ENCODE measurements at places on chromosomes 2 and 18. TPM values are rescaled to one million over a fixed set of nuclear protein-coding genes. Genes with fewer than 3 reads are reported as not detected.

DNA sequence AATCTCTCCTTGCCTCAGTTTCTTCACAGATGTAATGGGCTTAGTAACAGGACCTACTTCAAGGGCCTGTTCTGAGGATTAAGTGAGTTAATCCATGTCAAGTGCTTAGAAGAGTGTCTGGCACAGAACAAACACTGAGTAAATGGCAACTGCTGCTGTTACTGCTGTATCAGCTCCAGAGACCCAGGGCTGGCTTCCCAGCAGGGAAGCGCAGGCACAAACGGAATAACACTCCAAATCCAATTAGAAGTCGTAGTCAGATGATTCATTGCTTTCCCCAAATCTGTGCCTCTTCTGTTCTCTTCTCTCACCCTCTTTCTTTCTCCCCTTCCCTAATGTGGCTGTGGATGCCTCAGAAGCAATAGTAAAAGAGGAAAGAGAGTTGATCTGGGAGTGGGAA lies 101.1 kb upstream of the FZD7 start:
- peaks cover 57% of the 10 kb centered on the region for H3K4me1 ChIP-seq
- H3K27ac ChIP-seq = no peak overlapping the region
- H3K27me3 ChIP-seq = peaks cover 7% of the 10 kb centered on the region
- no peak overlapping the region for H3K4me3 ChIP-seq
- DNase-seq = no peak

Gene ATP6V1B1
- total RNA-seq = 8.6 TPM

DNA sequence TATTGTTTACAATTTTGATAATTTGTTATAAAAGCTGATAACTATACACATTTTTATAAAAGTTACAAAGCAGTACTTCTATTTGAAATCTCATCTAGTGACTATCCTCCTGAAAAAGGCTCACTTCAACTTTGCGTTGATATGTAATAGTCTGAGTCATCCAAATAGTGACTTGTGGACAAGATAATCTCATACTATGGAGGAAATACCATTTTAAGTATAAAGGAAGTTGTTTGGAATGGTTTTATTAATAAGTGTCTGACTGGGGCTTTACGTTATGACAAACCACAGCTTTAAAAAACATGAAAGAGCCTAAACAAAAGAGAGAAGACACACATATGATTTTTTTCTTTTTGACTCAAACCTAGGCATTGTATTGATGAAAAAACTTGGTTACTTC lies 272.3 kb upstream of the COL3A1 start:
- no peak overlapping the region for H3K4me3 ChIP-seq
- H3K27ac ChIP-seq = no peak overlapping the region
- DNase-seq = no peak

Gene PARD6G
- 21.8 TPM for total RNA-seq

DNA sequence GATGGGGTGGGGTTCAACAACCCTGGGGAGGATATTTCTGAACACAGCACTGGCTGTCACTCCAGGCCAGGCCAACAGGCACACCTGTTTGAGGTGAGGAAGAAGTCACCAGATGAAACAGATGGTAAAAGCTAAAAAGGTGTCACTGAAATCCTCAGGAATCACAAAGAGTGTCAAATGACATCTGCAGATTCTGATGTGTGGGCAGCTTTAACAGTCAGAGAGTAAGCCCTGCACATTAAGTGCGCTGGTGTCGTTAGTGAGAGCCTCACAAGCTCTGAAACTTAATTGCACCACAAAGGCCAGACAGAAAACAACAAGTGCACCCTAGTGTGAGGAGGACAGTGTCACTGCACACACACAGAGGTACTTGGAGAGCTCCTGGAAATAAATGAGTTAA lies 13.6 kb downstream of the FLACC1 start:
- H3K36me3 ChIP-seq = no peaks in the 10 kb centered on the region
- no peaks in the 10 kb centered on the region for H3K4me1 ChIP-seq
- no peak overlapping the region for H3K4me3 ChIP-seq
- no peaks in the 10 kb centered on the region for H3K27me3 ChIP-seq
- H3K27ac ChIP-seq = no peak overlapping the region

Gene MARCO
- 1.6 TPM for total RNA-seq

GRCh38 chr2:119548516-119549120 lies 4.4 kb downstream of the CFAP221 start:
- no peak overlapping the region for H3K27ac ChIP-seq
- H3K27me3 ChIP-seq = peaks cover 8% of the 10 kb centered on the region
- DNase-seq = no peak
- H3K4me3 ChIP-seq = no peak overlapping the region

GRCh38 chr2:102313025-102313424 lies 1.7 kb downstream of the IL1RL1 start:
- no peaks in the 10 kb centered on the region for H3K4me1 ChIP-seq
- no peaks in the 10 kb centered on the region for H3K36me3 ChIP-seq
- peaks cover 7% of the 10 kb centered on the region for H3K27me3 ChIP-seq
- DNase-seq = no peak
- no peak overlapping the region for H3K27ac ChIP-seq
- no peak overlapping the region for H3K4me3 ChIP-seq

DNA sequence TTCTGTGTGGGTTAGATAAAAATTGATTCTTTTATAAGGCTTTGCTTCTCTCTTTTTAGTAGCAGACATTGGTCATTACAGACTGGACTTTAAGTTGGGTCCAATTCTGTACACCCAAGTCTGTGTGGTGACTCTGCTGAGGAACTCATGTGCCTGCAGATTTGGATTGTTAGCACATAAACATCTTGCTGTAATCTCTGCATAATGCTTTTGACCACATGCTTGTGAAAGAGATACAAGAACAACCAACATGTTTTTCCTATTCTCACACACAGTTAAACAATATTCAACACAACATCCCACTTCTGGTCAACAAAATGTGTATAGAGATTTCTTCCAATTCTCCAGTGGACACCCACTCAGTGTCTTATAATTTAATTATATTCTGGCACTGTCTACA lies 270.1 kb downstream of the RDH14 start:
- H3K4me1 ChIP-seq = no peaks in the 10 kb centered on the region
- H3K4me3 ChIP-seq = no peak overlapping the region
- DNase-seq = no peak
- no peak overlapping the region for H3K27ac ChIP-seq
- H3K27me3 ChIP-seq = peaks cover 7% of the 10 kb centered on the region

DNA sequence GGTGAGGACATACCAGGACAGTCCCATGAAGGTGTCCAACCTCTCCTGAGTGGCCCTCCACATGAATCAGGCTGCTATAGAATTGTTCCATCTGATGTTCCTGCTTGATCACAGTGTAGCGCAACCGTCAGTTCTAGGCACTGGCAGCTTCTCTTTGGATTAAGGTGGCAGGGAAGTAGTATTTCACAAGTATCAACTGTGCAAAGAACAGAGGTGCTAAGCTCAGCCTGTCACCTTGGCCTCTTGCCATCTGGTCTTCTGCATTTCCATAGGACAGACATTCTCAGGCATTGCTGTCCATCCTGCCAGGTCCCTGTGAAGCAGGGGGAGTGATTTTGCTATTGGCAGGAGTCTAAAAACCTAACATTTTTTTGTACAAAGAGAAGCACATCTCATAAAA lies 182.2 kb upstream of the EPAS1 start:
- H3K27me3 ChIP-seq = no peaks in the 10 kb centered on the region
- DNase-seq = no peak
- no peak overlapping the region for H3K4me3 ChIP-seq
- no peaks in the 10 kb centered on the region for H3K36me3 ChIP-seq

Gene ARHGAP15
- not detected for total RNA-seq

- no peak for DNase-seq
- peaks cover 3% of the 10 kb centered on the region for H3K4me1 ChIP-seq
- no peak overlapping the region for H3K27ac ChIP-seq
- H3K36me3 ChIP-seq = peaks cover 39% of the 10 kb centered on the region
- no peak overlapping the region for H3K4me3 ChIP-seq
- no peaks in the 10 kb centered on the region for H3K27me3 ChIP-seq
Measured at GRCh38 chr18:79744625-79745024, 53.1 kb upstream of the KCNG2 start.

DNA sequence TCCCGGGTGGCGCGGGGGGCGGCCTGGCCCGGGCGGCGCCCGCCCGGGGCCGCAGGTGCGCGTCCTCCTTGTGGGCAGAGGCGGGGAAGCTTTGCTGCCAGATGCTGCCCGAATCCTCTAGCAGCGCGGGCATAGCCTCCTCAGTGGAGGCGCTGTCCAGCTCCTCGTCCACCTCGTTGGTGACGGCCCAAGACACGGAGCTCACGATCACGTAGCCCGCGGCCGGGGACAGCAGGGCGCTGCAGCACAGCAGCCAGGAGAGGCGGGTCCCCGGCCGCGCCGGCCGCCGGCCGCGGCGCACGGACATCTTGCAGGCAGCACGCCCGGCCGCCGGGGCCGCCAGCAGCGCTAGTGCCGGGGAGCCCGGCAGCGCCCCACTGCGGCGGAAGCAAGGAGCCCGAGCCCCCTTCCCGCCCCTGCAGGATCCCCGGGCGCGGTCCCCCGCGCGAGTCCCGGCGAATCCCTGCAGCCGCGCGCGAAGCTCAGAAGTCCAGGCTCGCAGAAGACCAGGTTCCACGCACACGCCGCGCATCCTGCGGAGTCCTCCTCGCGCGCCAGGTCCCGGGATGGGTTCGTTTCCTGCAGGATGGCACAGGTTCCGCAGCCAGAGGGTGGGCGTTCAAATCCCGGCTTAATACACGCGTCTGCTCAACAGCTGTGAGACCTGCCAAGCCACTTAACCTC lies at the start of gene CREG2:
CREG2 (minus strand) TSS at position 353 of the 684 bp plus-strand sequence; CDS start at position 307, 46 bp downstream.
- no peaks in the 10 kb centered on the region for H3K36me3 ChIP-seq
- peak; percentile 81 for DNase-seq
- H3K4me1 ChIP-seq = peaks cover 4% of the 10 kb centered on the region

GRCh38 chr2:59568461-59568860 lies 985.0 kb downstream of the BCL11A start:
- no peak overlapping the region for H3K4me3 ChIP-seq
- no peaks in the 10 kb centered on the region for H3K36me3 ChIP-seq
- no peak for DNase-seq
- H3K27ac ChIP-seq = no peak overlapping the region

DNA sequence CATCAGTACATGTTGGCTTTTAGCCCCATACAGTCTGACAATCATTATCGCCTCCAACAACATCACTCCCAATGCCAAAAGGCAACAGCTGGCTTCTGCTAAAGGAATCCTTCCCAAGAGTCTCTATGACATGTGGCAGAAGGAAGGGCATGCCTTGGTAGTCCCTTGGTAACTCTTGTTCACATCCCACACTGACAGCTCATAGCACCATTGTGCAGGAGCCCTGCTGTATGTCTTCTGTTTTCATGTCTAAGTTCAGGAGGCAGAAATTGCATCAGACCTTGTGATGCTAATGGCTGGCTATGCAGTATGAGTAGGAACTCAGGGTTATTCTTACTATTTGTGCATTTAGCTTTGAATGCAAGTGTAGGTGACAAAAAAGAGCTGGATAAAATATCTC lies 392.1 kb downstream of the PTH2R start:
- H3K4me1 ChIP-seq = no peaks in the 10 kb centered on the region
- H3K27me3 ChIP-seq = no peaks in the 10 kb centered on the region
- H3K4me3 ChIP-seq = no peak overlapping the region
- H3K36me3 ChIP-seq = no peaks in the 10 kb centered on the region
- DNase-seq = no peak
- no peak overlapping the region for H3K27ac ChIP-seq

Gene SIX2
- 13.8 TPM for total RNA-seq

DNA sequence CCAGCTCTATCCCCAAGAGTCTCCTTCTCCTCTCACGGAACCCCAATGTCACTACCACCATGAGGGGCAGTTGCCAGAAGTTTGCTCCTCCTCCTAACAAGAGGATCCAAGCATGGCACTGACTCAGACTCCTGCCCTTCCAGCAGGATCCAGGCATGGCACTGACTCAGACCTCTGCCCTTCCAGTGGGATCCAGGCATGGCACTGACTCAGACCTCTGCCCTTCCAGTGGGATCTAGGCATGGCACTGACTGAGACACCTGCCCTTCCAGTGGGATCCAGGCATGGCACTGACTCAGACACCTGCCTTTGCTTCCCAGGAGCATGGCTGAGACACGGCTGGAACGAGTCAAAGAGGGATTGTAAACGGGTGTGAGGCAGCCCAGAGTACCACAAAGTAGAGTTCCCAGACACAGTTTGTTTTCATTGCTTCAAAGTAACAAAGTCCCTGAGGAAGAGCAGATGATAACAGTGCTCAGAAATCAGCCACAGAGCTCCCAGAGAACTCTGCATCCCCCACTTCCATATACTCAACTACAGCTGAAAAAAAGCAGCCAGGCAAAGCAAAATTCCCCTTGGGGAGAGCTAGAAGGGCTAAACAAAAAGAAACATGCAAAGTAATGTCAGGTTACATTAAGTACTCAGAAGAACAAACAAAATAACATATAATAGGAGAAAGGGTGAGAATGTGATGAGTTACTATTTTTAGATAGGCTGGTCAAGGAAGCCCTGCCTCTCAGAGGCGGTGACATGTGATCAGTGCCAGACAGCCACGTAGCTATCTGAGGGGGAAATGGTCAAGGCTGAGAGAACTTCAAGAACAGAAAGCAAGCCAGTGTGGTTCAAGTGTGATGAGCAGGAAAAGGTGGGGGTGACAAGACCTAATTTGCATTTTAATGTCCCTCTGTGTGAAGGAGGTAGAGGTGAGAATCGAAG lies 3.0 kb downstream of the BUB1 start:
- DNase-seq = no peak
- no peaks in the 10 kb centered on the region for H3K27me3 ChIP-seq
- peaks cover 4% of the 10 kb centered on the region for H3K36me3 ChIP-seq
- peaks cover 32% of the 10 kb centered on the region for H3K4me1 ChIP-seq

DNA sequence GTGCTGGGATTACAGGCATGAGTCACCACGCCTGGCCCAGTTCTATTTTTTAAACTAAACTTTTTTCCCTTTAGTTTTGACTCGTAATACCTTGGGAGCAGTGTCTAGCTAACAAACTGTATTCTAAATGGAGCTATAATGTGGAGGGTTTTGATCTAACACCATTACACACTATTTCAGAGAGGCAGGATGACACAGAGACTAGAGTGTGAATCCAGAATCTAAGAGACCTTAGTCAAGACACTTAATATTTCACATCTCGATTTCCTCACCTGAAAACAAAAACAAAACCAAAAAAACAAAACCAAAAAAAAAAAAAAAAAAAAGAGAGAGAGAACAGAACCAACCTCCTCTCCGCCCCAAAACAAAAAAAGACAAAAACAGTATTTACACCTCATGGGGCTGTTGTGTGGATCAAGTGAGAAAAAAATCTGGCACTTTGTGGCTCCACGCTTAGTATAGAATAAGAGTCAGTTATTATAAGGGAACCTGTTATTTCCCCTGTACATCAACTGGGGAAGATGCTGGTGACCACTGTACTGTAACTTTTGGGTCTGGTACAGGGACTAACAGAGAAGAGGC lies 31.3 kb downstream of the DARS1 start:
- H3K4me3 ChIP-seq = no peak overlapping the region
- peaks cover 24% of the 10 kb centered on the region for H3K36me3 ChIP-seq
- H3K4me1 ChIP-seq = peaks cover 10% of the 10 kb centered on the region
- no peak for DNase-seq
- H3K27me3 ChIP-seq = no peaks in the 10 kb centered on the region

- H3K27me3 ChIP-seq = no peaks in the 10 kb centered on the region
- no peaks in the 10 kb centered on the region for H3K36me3 ChIP-seq
- peaks cover 20% of the 10 kb centered on the region for H3K4me1 ChIP-seq
- no peak for DNase-seq
- H3K4me3 ChIP-seq = no peak overlapping the region
Measured at GRCh38 chr2:197207106-197207505, 103.5 kb downstream of the ANKRD44 start.

- no peak overlapping the region for H3K4me3 ChIP-seq
- H3K4me1 ChIP-seq = peaks cover 51% of the 10 kb centered on the region
- H3K36me3 ChIP-seq = peaks cover 48% of the 10 kb centered on the region
- H3K27ac ChIP-seq = no peak overlapping the region
Measured at GRCh38 chr18:58882686-58883085, 18.0 kb downstream of the ZNF532 start.

Gene MEP1B
- 2.7 TPM for total RNA-seq

GRCh38 chr2:109446278-109447131 lies 167.3 kb downstream of the SEPTIN10 start:
- H3K27ac ChIP-seq = no peak overlapping the region
- no peak overlapping the region for H3K4me3 ChIP-seq
- peaks cover 12% of the 10 kb centered on the region for H3K36me3 ChIP-seq
- H3K4me1 ChIP-seq = peaks cover 15% of the 10 kb centered on the region
- H3K27me3 ChIP-seq = no peaks in the 10 kb centered on the region
- no peak for DNase-seq

All from type B pancreatic cell (in vitro differentiated cells).